ENCODE measurements at places on chromosomes 2 and 18.

DNA sequence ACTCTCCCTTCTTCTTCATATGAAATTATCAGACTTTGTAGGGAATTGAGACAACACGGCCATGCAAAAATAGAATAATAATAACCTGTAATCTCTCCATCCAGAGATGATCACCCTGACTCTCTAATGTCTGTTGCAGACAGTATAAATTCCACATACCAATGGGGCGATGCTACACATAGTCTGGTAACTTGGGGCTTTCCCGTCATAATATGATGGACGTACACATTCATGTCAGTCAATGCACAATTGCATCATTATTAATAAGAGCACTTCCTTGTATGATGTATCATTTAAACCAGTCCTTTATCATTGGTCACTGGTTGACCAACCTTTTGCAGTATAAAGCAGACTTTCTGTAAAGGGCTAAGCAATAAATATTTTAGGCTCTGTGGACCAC is 39.5 kb upstream of the SCLY start:
- DNase-seq = no peak

- DNase-seq = no peak
Measured at GRCh38 chr18:429030-429429, 71.5 kb downstream of the COLEC12 start.

GRCh38 chr18:44216169-44216568 is 464.5 kb upstream of the SETBP1 start:
- no peak for DNase-seq

GRCh38 chr2:157825885-157826284 is 50.2 kb downstream of the ACVR1 start:
- no peak for DNase-seq

- no peak for DNase-seq
Measured at GRCh38 chr2:3483986-3484960, 35.1 kb downstream of the ADI1 start.

- no peak for DNase-seq
Measured at GRCh38 chr2:75480971-75481836, 79.5 kb downstream of the EVA1A start.

DNA sequence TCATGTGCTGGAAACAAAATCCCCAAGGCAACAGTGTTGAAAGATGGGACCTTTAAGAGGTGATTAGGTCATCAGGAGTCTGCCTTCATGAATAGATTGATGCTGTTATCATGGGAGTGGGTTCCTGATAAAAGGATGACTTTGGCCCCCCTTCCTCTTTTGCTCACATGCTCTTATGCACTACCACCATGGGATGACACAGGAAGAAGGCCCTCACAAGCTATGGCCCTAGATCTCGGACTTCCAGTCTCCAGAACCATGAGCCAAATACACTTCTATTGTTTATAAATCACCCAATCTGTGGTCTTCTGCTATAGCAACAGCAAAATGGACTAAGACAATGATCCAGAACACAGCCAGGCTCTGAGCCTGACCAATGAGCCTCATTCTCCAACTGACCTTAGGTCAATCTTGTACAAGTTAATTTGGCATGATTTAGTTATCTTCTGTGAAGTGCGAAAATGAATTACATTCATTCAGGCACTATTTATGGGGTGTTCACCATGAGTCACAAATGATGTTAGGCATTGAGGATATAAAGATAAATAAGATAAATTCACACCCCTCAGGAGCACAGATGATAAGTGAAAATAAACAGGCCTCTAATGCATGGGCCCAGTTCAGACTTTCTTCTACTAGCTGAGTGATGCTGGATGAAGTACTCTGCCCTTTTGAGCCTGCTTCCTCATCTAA is 37.7 kb upstream of the NT5C1B start:
- DNase-seq = no peak

DNA sequence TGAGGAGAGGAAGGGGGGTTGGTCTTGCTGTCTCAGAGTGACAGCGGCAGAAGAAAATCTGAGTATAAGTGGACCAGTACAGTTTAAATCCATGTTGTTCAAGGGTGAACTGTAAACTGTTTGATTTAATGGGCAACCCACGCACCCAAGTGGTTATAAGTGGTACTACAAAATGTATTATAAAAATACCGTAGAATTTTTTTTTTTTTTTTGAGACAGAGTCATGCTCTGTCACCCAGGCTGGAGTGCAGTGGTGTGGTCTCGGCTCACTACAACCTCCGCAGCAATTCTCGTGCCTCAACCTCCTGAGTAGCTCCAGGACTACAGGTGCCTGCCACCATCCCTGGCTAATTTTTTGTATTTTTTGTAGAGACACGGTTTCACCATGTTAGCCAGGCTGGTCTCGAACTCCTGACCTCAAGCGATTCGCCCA is 2.1 kb upstream of the CHCHD5 start:
- DNase-seq = peak; percentile 70

DNA sequence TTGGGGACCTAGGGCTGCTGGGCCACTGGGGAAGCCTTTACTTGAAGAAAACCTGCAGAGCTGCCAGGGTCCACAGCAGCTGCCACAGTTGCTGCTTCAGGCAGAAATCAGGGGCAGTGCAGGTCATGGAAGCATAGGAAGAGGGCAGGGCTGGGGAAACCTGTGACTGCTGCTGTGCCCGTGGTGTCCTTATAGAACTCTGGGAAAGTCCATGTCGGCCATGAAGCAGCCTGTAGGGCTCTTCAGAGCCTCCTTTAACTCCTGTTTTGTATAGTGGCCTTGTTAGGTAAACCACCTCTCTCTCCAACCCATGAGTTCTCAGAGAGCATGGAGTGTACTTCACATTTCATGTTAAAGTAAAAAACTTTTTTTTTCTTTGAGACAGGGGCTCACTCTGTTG is 62.1 kb downstream of the SMAD4 start:
- DNase-seq = no peak

DNA sequence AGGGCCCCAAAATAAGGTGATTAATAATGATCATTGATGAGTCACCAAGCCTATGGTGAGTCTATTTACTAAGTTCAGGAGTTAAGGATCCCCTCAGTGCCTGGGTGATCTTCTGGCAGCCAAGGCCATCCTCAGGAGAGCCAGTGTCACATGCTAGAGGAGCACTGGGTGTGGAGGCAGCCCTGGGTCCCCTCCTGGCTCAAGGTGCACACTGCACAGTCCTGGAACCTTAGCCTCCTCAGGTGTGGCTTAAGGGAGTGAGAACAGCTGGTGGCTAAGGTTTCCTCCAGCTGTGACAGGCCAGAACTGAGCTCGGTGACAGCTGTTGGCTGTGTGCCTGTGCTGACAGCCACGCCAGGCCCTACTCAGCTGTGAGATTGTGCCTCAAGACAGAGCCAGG is 52.1 kb upstream of the ACAA2 start:
- DNase-seq = no peak

DNA sequence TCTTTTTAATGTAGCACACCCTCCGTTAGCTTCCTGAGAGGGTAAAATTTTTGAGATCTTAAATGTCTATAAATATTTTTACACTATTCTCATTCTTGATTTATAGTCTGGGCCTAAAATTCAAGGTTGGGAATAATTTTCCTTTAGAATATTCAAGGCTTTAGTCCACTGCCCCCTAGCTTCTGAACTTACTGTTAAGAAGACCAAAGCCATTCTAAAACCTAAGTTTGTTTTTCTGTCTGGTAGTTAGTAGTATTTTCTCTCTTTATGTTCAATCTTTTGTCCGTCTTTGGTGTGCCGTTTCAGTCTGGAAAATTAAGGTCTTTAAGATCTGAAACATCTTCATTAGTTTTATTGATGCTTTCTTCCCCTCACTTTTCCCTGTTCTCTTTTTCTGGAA is 14.5 kb downstream of the OSBPL6 start:
- DNase-seq = no peak

All from amniotic stem cell (primary cell).